Panc1 (cell line): ENCODE measurements at places on chromosomes 13 and 19. TPM values are rescaled to one million over a fixed set of nuclear protein-coding genes. Genes with fewer than 3 reads are reported as not detected.

Gene ELSPBP1
- not detected for total RNA-seq

Gene ZNF616
- total RNA-seq: 5.3 TPM

Gene ZNF534
- not detected for total RNA-seq

Gene MBD3L3
- total RNA-seq: not detected

Gene BORCS8
- total RNA-seq: 37.8 TPM

Gene FLT3
- 0.08 TPM for total RNA-seq

Gene PEG3
- total RNA-seq: 0.15 TPM
